ENCODE measurements at places on chromosomes 1 and 21.

DNA sequence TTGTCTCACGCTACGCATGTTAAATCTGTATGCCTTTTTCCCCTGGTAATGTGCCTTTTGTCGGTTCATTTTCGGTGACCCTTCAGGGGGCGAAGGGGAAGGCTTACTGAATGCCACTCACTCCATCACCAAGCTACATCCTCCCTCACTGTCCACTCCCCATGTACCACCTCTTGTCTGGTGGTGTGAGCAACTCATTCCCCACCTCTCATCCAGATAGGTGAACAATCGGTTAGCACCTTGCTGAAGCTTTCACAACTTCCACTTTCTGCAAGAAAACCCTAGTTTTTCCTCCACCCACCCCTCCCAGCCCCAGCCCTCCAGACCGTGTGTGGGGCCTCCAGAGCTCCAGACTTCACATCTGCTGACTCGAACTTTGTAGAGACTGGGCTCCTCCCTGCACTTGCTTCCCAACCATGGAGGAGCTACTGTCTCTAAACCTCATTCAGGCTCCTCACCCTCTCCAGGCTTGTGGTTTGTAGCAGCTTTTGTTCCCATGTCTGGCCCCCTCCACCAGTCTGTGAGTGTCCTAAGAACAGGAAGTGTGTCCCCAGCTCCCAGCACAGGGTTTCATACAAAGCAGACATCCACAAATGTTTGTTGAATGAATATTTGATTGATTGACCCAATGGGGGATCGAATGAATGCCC lies 48.4 kb upstream of the RUNX3 start:
- DNase-seq: no peak

DNA sequence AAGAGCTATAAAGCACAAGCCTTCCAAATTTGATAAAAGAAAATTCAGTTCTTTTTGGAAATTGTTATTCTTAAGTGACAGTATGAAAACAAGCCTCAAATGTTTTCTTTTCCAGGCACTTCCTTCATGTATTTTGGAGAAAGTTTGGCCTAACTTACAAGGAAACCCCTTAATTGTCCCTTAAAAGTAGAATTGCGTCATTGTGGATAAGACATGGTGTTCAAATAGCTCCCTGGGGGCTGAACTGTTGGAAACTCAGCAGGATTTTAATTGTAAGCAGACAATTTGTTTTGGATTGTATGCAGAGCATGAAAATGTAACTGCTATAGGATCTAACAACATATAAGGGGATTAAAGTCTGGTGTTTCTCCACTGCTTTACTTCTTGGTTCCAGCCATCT lies 35.4 kb upstream of the FGGY start:
- no peak for DNase-seq

DNA sequence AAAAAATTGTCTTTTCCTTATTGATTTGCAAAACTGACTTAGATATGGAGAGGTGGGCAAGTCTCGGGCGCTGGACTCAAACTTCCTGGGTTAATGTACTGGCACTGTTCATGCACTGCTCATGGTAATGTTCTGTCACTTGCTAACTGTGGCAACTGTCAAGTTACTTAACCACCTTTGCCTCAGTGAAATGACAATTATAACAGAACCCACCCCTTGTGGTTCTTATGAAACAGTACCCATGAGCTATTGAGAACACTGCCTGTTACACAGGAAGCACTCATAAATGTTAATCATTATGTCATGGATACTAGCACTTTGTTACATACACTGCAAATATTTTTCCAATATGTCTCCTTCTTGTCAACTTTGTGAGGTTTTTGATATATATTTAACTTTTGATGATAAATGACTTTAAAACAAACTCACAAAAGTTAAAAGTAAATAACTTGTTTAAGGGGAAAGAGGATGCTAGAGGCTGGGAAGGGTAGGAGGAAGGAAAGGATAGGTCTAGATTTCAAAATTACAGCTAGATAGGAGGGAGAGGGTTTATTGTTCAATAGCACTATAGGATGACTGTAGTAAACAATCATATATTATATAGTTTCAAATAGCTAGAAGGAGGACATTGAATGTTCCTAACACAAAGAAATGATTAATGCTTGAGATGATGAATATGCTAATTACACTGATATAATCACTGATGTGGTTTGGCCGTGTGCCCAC lies 342.5 kb downstream of the ADGRL2 start:
- DNase-seq: no peak

DNA sequence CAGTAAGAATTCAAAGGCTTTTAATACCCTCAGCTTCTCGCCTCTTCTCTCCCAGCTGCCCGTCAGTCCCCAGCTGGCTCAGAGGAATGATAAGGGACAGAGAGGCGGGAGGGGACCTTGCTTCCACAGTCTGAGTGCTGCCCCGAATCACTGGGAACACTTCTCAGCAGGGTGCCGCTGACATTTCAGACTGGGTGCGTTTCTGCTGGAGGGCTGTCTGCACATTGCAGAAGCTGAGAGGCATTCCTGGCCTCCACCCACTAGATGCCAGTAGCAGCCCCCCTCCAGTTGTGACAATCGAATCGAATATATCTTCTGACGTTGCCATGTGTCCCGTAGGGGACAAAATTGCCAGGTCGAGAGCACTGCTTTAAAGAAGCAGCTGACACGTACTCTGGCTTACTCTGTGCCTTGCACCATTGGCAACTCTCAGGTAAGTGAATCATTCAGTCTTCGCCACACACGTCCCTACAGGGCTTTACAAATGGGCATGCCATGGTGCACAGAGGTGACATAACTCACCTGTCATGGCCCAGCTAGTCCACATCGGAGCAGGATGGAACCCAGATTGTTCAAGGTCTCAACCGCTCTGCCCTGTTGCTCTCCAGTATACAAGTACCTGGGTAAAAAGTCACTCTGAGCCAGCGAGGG lies 23.9 kb downstream of the CTNNBIP1 start:
- DNase-seq: no peak

GRCh38 chr1:205098242-205098641 lies 14.0 kb upstream of the TMEM81 start:
- no peak for DNase-seq

- DNase-seq: no peak
Observed at GRCh38 chr1:110606657-110607535, 738 bp upstream of the KCNA2 start.

DNA sequence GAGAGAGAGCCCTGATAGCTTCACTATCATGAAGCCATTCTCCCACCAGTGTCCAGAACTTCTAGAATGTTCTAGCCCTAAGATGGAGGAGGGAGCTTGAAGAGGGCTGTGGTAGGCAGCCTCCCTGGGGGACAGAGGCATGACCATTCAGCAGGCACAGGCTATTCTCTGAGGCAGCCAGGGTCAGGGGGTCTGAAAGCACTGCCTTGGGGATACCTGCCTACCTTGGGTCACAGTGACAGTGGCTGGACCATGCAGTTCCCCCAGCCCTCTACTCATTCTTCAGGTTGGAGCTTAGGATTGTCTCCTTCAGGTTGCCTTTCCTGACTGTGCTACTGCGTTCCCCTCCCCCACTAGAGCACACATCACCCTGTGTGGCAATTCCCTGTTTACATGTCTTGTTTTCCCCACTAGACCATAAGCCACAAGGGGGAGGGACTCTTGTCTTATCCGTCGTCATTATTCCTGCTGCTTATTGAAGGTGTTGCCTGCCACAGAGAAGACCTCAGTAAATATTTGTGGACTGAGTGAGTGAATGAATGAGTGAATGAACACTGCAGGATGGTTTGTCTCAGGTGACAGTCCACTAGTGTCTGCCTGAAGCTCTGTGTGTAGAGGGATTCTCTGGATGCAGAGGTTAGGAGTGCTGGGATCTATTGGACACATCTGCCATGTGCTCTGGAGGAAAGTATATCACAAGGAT lies 5.2 kb downstream of the ZDHHC18 start:
- DNase-seq: no peak

DNA sequence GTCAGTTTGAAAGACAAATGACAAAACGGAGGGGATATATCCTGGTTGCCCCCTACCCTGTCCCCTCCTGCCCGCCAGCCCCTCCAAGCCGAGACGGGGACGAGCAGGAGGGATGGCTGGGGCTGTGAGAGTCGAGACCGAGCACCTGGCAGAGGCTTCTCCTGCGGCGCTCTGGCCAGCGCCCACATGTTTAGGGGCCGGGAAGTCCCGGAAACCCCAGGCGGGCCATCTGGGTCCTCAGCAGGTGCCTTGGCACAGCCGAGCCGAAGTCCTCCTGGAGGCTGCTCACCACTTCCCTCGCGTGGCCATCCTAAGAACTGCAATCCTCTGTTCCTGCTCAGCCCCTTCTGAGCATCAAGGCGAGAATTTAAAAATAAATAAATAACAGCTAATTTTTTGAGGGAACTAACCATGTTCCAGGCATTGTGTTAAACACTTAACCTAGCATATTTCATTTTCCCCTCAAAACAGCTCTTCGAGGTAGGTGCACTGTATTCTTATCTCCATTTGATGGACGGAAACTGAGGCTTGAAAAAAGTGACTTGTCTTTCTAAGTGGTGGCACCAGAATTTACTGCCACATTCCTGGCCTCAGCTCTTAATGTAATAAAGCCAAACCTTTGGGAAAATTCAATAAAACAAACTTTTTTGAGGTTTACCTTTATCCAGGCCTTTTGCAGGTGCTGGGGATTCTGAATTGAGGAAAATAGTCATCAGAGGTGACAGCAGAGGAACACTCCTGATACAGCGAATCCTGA lies 3.5 kb upstream of the RIMS3 start:
- DNase-seq: peak; percentile 83

DNA sequence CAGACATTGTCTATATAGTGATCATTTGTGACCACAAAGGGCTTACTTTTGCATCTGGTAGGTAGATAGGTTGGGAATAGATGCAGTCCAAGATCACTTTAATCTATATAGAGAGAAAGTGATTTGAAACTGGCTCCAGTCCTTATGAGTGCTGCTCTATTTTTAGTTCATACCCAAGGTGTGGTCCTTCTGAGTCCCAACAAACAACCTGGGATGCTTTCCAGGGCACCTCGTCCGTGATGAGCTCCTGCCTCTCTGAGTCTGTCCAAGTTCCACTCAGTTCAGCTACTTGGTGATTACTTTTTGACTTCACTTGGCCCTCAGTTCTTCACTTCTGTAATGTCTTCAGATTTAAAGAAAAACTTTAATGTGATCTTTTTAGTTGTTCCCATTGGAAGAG lies 20.2 kb downstream of the DIP2A start:
- no peak for DNase-seq

DNA sequence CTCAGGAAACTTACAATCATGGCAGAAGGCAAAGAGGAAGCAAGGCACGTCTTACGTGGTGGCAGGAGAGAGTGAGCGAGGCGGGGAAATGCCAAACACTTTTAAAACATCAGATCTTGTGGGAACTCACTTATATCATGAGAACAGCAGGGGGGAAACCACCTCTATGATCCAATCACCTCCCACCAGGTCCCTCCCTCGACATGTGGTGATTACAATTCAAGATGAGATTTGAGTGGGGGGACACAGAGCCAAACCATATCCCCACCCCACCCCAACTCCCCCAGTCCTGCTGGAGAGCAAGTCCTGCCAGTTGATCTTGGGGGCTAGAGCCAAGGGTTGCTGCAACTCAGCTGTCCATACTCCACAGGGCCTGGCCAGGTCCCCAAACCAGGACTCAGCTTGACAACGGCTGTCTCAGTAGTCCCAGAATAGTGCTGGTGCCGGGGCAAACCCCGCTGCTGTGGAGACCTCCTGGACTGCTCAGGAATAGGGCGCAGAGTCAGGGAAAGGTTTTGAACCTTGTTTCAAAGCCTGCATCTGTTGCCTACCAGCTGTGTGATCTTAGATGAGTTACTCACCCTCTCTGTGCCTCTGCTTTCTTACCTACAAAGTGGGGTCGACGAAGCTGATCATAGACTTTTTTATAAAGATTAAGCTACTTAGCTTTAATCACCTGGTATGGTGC lies 79.5 kb downstream of the STUM start:
- DNase-seq: no peak

DNA sequence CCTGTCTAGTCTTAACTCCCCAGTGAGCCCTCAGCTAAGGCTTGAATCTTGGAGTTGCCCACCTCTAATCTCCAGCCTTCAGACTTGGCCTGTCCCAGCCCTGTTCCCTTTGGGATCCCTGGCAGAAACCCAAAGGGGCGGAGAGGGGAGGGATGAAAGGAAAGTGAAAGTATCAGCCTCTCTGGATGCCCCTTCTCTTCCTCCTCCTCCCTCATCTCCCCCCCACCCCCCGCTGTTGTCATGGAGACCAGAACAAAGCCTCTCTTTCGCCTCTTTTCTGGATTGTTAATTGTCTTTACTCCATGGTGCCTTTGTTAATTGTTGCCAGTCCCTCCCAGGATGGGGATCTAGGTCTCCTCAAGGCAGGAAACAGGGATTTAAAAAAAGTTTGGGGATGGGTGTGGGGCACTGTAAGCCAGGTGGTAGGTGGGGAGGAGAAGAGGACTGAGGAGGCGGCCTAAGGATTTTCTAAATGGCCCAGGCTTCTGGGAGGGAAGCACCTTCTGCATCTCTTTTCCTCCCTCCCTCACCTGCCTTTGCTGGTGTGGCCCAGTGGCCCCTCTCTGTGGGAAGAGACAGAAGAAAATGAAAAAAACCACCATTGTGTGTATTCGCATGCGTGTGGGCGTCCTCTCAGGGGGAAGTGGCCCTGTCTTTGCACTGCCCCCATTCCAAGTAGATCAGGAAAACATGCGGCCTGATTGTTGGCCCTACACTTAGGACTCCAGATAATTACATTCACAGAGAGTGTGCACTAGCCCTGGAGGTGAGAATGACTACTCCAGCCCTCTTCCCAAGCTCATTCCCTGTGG lies 7.5 kb upstream of the SOX13 start:
- no peak for DNase-seq

DNA sequence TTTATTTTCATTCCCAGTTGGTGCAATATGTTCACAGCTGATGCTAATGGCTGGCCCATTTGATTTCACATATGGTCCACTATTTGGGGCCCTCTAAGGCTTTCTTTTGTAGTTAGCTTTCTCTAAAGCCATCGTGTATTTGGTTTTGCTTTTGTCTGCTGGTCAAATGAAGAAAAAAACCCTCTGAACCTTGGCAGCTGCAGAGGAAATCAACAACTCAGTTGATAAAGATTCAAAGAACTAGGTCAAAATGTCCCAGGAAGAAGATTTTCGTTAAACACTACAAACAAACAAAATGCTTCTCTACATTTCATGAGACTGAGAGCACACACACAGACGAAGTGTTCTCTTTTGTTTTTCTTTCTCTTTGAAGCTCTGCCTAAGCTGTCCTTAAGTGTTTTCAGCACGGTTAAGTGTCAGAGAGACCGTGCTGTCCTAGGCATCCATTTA lies 655.0 kb downstream of the RWDD3 start:
- no peak for DNase-seq

- no peak for DNase-seq
Observed at GRCh38 chr1:155083052-155083541, 4.5 kb downstream of the EFNA3 start.
